Body of pancreas (tissue), 4 donors: ENCODE measurements at places on chromosomes 3 and 15. TPM values are rescaled to one million over a fixed set of nuclear protein-coding genes. Genes with fewer than 3 reads are reported as not detected.

GRCh38 chr3:98711426-98711825 is 51.7 kb upstream of the ST3GAL6 start:
- DNase-seq: no peak

GRCh38 chr3:57983734-57984518 is 24.3 kb upstream of the FLNB start:
- DNase-seq: peak; percentile 19

DNA sequence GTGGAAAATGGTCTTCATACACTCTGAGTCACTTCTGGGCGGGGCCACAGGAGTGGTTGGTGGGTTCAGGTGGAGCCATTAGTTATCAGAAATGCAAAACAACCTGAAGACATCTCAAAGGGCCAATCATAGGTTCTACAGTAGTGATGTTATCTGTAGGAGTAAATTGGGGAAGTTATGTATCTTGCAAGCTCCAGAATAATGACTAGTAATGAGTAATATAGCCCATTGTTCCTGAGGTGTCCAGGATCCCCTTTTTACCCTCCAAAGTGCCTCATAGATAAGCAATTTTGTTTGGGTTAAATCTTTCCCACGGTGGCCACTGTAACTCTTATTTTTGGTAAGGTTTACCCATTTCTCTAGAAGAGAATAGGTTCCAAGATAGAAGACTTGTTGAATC is 91.7 kb downstream of the PIK3R4 start:
- no peak for DNase-seq

DNA sequence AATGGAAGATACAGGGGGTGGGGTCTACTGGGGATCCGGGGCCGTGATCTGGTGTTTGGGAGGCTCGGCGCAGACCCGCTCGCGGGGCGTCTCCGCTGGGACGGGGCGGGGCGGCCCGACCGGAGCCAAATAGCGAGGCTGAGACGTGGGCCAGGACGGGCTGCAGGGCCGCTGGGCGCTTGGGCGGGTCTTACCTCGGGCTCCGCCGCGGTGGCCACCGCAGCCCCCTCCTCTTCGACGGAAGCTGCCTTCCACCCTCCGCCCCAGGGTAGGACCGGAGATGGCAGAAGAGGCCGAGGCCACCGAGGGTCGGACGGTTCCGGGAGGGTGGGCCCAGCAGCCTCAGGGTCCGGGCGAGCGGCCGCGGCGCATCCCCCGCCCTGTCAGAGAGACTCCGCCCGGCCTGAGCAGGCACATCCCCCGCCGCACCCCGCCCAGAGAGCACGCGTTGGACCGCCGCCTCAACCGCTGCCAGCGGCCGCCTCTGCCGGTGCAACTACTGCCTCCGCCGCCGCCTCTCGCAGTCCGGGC is 399 bp downstream of the MYO9A start:
- peak; percentile 74 for DNase-seq

DNA sequence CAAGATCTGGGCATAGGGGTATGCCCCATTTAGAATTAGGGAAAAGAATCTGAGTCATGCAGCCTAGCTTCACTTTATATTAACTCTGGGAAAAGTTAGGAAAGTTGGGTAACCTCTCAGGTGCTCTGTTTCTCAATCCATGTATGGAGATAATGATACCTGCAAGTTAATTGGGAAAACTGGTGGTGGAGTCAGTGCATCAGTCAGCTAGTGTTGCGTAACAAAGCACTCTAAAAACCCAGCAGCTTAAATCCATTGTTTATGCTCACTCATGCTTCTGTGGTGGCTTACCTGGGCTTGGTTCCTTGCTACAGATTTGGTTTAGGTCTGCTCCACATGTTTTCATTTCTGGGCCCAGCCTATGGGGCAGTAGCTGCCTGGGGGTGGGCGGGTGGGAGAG is 91.0 kb downstream of the SMAD3 start:
- no peak for DNase-seq

The CDAN1 gene
- 19.1 TPM for total RNA-seq

DNA sequence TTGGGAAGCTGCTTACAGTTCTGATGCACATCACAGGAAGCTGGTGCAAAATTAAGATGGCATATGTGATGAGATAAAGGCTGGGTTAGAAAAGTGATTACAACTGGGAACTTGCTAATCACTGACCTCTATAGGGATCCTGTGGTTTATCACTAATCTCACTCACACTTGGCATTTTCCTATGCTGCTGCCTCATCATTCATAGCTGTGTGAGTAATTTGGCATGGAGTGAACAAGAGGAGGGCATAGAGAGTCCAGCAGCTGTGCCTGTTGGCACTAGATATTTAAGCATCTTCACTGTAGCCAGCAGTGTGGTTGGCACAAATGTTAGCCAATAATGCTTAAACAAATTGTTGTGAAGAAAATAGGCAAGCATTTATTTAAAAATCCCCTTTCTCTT is 217.7 kb upstream of the CGNL1 start:
- no peak for DNase-seq

DNA sequence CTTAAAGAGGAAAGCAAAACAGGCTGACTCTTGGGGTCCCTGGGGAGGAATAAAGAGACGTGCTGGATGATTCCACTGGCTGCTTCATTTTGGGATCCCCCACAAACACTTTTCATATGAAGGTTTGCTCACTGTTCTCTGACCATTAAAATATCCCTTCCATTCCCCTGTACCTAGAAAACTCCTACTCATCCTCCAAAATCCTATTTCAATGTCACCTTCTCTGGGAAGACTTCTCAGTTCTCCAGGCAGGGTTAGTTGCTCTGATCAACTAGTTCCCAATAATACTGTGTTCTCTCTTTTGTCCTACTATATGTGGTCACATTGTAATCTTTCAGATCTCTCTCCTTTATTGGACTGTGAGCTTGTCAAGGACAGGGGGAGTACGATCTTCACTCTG is 19.0 kb downstream of the LARP6 start:
- no peak for DNase-seq
